ENCODE measurements at places on chromosomes 2 and 18.

- no peak for DNase-seq
Observed at GRCh38 chr2:58688813-58689212, 447.7 kb upstream of the FANCL start.

GRCh38 chr2:240348522-240348921 is 86.9 kb upstream of the GPC1 start:
- no peak for DNase-seq

- no peak for DNase-seq
Observed at GRCh38 chr2:20363578-20363977, 12.9 kb upstream of the PUM2 start.

DNA sequence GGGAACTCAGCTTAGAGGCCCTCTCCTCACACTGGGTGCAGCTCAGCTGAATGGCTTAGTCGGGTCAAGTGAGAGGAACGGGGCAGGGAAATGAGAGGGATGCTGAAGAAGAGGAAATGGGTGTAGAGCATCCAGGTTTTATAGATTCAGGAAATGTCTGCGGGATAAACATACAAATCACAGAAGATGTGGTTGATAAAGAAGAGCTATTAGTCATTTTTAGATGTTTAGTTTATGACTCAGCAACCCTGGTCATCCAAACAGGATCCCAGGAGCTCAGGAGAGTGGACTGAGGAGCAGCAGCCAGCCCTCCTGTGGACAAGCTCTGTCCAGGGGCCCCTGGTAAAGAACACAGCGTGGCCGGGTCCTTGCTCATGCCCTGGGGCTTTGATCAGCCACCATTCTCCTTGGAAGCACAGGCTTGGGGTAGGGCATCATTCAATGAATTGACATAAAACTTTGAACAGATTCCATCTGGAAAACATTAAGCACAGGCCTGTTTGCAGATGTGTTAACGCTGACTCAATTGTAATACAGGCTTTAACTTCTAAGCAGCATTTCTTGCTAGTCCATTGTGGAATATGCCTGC is 83.0 kb downstream of the NPAS2 start:
- DNase-seq: no peak

DNA sequence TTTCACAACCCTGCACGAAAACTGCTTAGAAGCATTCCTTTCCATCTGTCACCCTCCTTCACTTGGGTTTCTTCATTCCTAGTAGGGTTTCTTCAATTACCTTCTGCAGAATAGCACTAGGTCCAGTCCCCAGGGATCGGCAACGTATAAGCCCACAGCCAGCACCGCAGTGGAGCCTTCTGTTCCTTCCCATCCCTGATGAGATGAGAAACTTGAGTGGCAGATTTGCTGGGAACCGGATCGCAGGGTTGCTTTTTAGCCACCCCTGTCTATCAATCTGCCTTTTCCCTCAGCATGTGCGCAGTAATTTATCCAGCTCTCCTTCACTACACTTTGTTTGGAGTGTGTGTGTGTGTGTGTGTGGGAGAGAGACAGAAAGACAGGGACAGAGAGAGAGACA is 94.2 kb downstream of the CD8B2 start:
- DNase-seq: no peak

Data from stimulated activated CD4-positive, alpha-beta T cell treated with anti-CD3 and anti-CD28 coated beads, Interleukin-1b, Interleukin-23, amount 100 ng/mL, for 1 hour (primary cell).